Stimulated activated CD4-positive, alpha-beta T cell treated with anti-CD3 and anti-CD28 coated beads, Interleukin-1b, Interleukin-23, amount 100 ng/mL, for 1 hour (primary cell): ENCODE measurements at places on chromosomes 2 and 18.

- DNase-seq, result no peak
Observed at GRCh38 chr18:47926101-47926850, 4.2 kb downstream of the SMAD2 start.

GRCh38 chr2:102116630-102117471, 25.7 kb upstream of the IL1R1 start:
- DNase-seq, result no peak

DNA sequence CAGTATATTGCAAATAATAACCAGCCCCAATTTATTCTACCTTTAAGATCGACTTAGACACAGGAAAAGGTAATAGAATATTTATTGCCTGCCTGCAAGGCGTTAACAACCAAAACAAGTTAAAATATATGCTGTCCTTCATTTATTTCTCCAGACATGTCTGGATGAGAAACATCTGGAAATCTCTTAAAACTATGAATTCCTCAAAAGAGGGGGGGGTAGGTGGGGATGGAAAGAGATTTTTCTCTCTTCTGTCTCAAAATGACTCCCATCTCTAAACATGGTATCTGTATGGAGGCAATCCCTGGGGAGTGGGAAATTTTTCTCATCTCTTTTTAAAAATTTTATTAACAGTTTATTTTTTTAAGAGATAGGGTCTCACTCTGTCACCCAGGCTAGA, 113.0 kb downstream of the CDH2 start:
- DNase-seq, result no peak

DNA sequence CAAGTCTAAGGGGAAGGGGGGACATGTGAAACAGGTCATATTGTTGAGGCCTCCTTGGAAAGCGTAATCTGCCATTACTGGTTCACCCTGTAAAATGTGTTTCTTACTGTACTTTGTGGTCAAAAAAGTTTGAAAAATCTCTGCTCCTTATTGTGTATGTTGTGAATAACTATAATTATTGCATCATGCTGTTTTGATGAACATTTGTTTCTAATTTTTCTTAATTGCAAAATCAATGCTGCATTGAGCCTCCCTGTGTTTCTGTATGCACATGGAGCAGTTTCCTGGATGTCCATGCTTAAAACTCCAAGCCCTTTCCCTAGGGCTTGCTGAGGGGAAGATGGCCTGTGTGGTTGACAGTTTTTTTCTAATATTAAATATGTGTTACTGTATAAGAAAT, 158.6 kb downstream of the RNF144A start:
- DNase-seq, result no peak

GRCh38 chr2:27025861-27026851, 6.6 kb upstream of the TMEM214 start:
- no peak for DNase-seq

DNA sequence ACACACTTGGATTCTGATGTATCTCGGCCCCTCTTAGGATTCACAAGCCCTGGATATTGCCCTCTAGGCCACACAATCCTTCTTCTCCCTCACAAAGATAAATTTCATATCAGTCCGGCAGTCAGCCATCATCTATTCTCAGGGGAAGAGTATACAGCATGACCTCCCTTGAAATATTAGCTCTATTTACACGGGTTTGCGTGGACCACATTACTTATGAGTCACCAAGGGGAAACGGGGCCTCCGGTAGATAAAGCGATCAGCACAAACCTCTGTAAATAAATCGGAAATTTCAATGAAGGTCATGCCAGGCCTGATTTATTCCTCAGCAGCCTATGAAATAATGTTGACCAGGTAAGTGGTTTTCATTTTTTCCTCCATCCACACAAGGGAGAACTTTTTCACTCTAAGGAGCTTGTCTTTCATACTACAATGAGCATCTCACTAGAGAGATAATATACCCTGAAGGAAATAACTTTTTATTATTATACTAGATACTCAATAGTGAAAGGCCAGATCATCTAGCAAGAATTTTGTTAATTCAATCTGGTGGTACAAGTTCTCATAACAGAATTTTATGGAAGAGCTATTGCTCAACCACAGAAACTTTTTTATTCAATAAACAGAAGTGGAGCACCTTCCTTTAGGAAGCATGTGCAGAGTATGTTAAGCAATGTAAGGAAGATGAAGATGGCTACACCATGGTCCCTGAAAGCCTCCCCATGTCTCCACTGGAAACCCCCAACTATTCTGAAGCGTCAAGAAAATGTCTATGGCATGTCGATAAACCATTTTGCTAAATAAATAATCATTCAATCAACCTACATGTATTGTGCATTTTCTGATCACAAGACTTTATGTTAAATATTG, 125.2 kb upstream of the PIK3C3 start:
- no peak for DNase-seq

DNA sequence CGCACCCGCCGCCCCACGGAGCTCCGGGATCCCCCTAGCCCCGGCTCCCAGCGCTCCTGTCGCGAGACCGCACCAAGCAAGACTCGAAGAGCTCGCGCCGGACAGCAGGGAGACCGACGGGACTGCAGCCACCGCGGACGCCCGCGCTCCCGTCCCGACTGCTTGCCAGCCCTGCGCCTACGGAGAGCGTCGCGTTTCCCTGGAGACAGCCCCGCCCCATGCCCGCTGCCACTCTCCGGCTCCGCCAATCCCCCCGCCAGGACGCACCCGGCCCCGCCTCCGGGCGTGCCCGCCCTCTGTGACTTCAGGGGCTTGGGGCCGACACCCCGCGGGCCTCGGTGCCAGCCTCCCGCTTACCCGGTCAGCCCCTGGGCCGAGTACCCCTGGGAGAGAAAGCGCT, at the start of gene ANKMY1:
TSS of gene ANKMY1 (minus strand) at position 181 of the 400 bp plus-strand sequence. CDS start 653 bp downstream, outside the sequence.
- peak; percentile 46 for DNase-seq

DNA sequence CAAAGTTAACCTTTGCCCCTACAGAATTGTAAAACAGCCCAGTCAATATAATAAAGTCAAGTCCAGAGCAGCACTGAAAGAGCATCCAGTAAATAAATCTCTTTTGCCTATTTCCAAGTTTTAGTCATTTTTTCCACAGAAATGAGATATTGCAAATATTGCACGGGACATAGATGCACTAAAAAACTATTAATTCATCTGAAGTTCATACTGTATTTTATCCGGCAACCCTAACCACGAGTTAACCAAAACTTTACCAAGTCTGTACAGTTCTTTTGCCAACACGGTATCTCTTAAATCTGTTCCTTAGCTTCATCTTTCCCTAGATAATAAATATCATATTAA, 484 bp upstream of the ASNSD1 start:
- no peak for DNase-seq

- DNase-seq, result no peak
Observed at GRCh38 chr2:3357926-3358325, 19.7 kb downstream of the EIPR1 start.

- DNase-seq, result no peak
Observed at GRCh38 chr2:51027968-51028367, 4.0 kb downstream of the NRXN1 start.

DNA sequence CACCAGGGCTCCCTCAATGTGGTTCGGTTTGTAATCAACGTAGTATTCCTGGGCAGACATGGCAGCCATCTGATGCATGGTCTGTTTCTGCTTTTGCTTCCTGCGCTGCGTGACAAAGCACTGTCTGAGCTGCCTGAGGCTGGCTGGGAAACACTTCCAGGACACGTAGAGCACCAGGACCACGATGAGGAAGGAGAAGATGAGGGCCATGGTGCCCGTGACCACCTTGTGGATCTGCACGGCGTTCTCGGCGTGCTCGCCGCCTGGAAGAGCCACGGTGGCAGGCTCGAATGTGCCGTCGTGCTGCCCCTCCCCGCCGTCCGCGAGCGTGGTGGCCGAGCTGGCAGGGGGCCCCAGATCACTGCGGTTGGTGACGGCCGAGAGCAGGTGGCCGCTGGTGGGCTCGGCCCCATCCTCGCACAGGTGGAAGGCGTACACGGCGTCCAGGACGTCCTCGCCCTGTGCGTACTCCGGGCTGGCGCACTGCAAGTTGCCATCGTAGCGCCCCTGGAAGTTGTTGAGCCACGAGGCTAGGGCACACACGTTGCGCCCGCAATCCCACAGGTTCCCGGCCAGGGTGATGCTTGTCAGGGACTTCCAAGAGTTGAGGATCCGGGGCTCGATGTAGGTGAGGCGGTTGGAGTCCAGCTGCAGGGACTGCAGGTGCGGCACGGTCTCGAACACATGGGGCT, 2.1 kb downstream of the LRRTM1 start:
- DNase-seq, result no peak

DNA sequence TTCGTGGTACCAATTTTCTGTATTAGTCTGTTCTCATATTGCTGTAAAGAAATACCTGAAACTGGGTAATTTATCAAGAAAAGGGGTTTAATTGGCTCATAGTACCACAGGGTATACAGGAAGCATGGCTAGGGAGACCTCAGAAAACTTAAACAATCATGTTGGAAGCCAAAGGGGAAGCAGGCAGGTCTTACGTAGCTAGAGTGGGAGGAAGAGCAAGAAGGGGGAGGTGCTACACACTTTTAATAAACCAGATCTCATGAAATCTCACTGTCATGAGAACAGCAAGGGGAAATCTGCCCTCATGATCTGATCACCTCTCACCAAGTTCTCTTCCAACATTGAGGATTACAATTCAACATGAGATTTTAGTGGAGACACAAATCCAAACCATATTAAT, 226.8 kb upstream of the TPO start:
- no peak for DNase-seq

GRCh38 chr2:173696274-173696673, 268.9 kb downstream of the SP3 start:
- DNase-seq, result no peak

GRCh38 chr2:181370126-181370525, 87.1 kb upstream of the ITGA4 start:
- no peak for DNase-seq

DNA sequence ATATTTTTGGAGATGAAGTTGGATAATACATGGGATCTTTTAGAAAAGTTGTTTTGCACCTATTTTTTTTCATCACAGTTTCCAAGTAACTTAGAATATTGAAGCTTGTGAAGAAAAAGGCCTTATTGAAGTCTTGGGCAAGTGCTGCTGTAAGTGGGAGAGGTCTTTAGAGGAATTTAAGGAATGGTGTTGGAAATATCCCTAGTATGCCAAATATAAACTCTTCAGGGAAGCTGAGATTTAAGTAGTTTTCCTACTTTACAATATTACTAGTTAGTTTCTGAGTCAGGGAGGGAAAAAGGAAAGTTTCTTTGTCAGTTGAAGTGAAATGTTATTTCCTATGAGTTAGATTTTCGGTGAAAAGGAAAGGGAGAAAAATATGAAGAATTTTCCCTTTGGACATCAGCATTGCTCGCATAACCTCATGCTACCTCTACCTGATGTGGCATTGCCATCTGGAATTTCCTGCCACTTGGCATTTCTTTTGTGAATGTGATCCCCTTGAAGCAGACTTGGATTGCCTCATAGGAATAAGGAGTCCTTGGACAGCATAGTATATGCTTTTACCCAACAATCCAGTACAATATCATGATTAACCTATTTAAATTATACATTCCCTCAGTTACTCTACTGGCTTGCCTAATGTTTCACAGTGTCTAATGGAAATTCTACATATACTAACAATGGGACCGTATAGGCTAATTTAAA, 12.1 kb downstream of the PLEKHH2 start:
- no peak for DNase-seq

DNA sequence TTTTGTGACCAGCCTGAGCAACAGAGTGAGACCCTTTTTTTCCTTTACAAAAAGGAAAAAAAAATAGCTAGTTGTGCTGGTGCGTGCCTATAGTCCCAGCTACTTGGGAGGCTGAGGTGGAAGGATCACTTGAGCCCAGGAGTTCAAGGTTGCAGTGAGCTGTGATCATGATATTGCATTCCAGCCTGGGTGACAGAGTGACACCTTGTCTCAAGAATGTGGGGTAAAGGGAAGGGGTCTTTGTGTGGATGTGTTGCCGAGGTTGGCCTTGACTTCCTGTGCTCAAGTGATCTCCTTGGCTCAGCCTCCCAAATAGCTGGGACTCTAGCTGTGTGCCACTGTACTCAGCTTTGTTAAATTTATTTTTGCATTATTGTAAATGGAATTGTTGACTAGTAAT, 120.6 kb downstream of the ZNF407 start:
- DNase-seq, result no peak

- DNase-seq, result no peak
Observed at GRCh38 chr18:69943021-69943420, 4.7 kb downstream of the CD226 start.

GRCh38 chr2:47079515-47080412, 75.3 kb downstream of the STPG4 start:
- DNase-seq, result no peak

GRCh38 chr2:119625226-119625625, 53.8 kb upstream of the TMEM177 start:
- DNase-seq, result no peak

DNA sequence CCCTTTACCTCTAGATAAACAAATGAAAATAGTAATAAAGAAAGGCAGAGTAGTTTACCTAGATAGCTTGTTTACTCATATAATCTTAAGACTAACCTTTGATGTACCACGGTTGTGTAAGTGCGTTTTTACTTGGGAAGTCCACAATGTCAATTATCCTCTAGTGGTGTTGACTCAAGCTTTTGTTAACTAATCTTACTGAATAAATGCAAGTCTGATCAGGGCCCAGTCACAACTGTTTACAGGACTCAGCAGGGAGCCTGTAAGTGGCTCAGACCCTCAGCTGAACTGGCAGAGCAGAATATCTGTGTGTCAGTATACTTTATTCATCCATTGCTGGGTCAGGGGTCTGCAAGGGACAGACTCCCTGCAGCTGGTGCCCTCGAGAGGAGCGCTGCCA, 98.1 kb upstream of the ACAA2 start:
- no peak for DNase-seq

- DNase-seq, result no peak
Observed at GRCh38 chr2:168003876-168004275, 243.5 kb downstream of the STK39 start.

- DNase-seq, result no peak
Observed at GRCh38 chr2:164840930-164841718, 499 bp downstream of the COBLL1 start.

- no peak for DNase-seq
Observed at GRCh38 chr2:85433511-85434089, 15.1 kb downstream of the SH2D6 start.

- no peak for DNase-seq
Observed at GRCh38 chr18:61901323-61901986, 8.6 kb upstream of the RNF152 start.

GRCh38 chr18:46073474-46074331, 1.6 kb upstream of the PSTPIP2 start:
- no peak for DNase-seq

DNA sequence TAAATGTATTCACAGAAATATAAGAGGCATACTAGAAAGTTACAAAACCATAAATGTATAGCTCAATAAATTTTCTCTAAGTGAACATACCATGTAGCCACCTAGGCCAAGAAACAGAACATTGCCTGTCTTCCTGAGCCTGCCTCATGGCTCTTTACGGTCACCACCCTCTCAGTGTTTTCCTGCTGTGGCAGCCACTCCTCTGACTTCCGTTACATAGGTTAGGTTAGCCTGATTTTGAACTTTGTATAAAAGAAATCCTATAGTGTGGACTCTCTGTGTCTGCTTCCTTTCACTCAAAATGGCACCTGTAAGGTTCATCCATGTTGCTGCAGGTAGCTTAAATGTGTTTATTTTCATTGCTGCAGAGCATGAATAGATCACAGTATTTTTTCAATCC, 11.6 kb upstream of the ST3GAL5 start:
- DNase-seq, result no peak
